CD4-positive, alpha-beta T cell treated with Interleukin-17A for 4 hours (primary cell): ENCODE measurements at places on chromosomes 5 and 9.

GRCh38 chr5:180813420-180813819 is 10.8 kb upstream of the MGAT1 start:
- DNase-seq, result peak; percentile 31

DNA sequence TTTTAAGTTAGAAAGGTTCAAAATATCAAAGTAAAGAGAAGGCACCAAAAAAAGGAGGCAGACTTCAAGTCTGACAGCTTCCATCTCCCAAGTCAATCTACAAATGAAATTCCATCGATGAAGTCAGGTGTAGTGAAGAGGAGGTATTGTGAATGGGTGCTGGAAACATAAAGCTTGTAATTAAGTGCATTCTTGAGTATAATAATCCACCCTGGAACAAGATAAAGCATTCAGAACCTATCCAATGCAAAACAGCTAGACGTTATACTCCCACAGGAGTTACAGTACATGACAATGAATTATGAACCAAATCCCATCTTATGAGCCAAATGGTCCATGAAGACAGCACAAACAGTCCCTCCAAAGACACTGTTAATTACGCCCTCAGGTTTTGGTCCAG is 22.3 kb downstream of the BNC2 start:
- no peak for DNase-seq

GRCh38 chr5:137573376-137573775 is 74.2 kb upstream of the SPOCK1 start:
- DNase-seq, result no peak

- DNase-seq, result no peak
These were observed 57.6 kb upstream of the RASA1 start for GRCh38 chr5:87210076-87210475.

DNA sequence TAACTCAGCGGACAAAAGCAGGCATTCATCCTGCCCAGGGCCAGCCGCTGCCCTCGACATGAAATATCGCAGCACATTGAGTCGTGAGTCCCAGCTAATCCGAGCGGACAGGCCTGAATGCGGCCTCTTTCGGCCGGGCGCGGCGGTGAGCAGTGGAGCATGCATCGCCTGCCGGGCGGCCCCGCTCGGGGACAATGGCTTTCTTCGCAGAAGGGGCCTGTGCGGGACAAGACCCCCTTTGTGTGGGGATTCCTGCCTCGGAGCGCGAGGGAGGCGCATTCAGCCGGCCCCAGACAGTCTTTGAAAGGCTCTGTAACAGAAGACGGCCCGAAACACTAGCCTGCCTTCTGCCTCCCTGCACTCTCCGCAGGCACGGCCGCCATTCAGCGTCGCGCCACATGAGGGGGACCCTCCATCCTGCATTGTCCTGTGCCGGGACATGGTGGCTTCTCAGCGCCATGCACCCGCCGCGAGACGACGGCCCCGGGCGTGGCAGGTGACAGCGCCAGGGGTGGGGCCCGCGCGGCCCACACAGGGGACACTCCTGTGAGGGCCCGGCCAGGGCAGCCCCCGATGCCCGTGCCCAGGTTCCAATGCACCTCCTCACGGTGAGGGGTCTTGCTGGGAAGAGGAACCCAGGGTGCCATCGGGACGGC is 52.0 kb downstream of the EXD3 start:
- no peak for DNase-seq

DNA sequence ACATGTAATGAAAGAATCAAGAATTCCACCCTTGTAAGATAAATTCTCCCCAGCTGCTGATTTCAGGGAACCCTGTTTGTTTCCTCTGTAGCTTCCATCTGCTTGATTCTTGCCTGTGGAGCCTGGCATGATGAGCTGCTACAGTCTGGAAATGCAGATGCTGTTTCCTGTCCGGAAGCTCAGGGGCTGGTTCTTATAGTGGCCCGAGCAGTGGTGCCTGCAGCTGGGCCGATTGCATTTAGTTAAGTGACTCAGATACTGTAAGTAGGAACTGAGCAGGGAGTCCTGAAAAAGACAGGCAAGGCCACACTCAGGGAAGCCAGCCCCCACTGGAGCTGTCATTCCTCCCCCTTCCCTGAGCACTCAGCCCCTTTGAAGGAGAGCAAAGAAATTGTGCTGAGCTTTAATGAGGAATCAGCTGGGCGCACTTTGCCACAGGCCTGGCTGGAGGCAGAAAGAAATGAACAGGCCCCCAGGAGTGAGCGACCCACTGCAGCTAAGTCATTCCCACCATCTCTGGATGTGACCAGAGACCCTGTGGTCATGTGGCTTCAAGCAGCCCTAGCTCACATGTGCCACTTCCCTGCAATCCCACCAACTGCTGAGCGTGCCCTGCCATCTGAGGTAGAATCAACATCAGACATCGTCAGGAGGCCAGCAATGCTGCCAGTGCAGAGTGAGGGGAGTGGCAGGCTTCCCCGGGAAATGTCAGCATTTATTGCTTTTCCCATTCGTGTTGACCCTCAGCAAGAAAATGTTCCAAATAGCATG is 206.0 kb upstream of the WWC1 start:
- no peak for DNase-seq

GRCh38 chr9:77710316-77710715 is 62.2 kb upstream of the GNA14 start:
- DNase-seq, result no peak

DNA sequence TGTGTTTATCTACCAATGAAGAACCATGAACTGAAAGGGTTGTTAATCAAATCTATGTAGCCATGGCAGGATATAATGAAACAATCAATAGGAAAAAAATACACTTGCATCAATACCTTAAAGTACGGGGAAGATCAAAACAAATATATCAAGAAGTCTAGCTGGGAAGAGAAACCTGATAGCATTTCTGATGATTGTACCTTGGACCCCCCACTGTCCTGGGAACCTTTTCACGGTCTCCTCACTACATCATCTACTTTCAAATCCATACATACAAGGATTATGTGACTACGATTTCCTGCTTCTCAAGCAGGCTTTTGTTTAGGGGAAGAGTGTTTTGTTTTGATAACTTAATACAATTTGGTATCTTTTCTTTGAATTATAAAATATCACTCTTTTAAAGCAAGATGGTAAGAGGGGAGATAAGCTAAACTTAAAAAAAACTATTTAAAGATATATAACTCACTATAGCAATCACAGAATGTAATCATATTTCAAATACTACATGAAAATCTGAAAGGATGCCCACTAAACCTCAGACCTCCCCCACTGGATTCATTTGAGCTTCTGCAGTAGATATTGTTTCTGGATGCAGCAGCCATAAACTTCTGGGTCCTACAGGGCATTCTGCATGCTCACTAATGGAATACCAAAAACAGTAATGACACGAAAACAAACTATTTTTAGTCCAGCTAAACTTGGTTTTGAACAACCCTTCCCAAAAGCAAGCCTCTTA is 8.0 kb downstream of the EBF1 start:
- no peak for DNase-seq

- no peak for DNase-seq
These were observed 26.6 kb downstream of the HABP4 start for GRCh38 chr9:96476591-96476990.

DNA sequence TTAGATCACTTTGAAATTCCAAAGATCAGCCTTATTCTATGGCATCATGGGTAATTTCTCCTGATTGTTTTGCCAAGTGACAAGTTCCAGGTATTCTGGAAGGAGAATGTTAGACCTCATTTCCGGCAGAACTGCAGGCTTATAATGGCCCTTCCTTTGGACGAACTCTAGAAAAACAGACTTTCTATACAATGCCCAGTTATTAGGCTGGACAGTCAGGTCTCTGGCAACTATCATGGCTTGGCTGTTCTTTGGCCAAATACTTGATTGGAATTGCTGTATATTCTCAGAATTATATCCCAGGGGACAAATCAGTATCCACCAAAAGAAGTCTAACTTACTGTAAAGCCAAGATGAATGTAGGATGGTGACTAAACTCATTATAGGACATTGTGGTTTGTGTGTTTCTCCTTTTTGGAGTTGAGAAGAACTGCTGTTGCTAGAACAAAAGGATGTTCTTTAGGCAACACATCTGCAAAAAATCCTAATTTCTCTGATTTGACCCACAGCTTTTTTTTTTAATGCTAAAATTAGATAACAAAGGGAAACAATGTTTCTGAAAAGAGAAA is 69.0 kb downstream of the ADAMTSL1 start:
- DNase-seq, result no peak

GRCh38 chr9:110900456-110900855 is 137.8 kb downstream of the LPAR1 start:
- no peak for DNase-seq

- no peak for DNase-seq
These were observed 264.3 kb upstream of the PANK3 start for GRCh38 chr5:168843277-168844015.

DNA sequence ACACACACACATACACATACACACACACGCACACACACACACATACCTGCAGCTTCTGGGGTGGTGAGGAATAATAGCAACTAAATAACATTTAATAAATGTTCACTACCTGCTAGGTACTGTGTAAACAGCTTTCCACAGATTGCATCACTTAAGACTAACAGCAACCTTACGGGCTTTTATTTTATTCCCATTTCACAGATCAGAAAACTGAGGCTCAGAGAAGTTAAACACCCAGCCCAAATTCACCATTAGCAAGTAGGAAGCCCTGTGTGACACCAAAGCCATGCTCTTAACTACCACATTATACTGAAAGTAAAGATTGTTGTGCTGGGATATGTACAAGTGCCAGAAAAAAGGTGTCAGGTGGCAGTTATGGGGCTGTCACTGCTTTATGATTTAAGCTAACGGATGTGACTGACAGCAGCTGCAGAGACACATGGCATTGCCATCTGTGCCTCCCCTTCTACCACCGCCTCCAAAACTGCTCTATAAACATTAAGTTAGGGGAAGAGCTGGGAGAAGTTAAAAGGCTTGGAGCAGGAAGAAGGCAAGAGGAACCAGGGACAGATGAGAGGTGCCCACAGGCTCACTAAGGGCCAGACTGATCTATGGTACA is 13.6 kb downstream of the MTMR12 start:
- DNase-seq, result no peak

GRCh38 chr5:55903121-55903701 is 52.1 kb downstream of the IL31RA start:
- peak; percentile 62 for DNase-seq

- no peak for DNase-seq
These were observed 15.3 kb upstream of the GRXCR2 start for GRCh38 chr5:145887976-145888574.

- DNase-seq, result no peak
These were observed 64.6 kb downstream of the PTPN3 start for GRCh38 chr9:109433476-109433875.

- no peak for DNase-seq
These were observed 53.0 kb downstream of the PCDH1 start for GRCh38 chr5:141825241-141825671.

DNA sequence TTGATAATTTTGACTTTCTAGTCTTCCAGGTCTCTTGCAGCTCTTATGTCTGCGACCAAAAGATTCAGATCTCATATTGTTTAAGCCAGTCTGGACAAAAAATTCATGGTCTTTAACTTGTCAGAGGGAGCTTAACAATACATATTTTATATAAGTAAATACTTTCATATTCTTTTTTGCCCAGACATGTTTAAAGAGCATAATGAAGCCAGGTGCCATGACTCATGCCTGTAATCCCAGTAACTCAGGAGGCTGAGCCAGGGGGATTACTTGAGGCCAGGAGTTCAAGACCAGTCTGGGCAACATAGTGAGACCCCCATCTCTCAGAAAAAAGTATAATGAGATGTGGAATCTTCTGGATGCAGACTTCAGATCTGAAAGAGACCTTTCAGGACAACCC is 69.8 kb downstream of the JMY start:
- DNase-seq, result no peak

GRCh38 chr5:32851559-32852173 is 140.5 kb downstream of the NPR3 start:
- DNase-seq, result no peak

DNA sequence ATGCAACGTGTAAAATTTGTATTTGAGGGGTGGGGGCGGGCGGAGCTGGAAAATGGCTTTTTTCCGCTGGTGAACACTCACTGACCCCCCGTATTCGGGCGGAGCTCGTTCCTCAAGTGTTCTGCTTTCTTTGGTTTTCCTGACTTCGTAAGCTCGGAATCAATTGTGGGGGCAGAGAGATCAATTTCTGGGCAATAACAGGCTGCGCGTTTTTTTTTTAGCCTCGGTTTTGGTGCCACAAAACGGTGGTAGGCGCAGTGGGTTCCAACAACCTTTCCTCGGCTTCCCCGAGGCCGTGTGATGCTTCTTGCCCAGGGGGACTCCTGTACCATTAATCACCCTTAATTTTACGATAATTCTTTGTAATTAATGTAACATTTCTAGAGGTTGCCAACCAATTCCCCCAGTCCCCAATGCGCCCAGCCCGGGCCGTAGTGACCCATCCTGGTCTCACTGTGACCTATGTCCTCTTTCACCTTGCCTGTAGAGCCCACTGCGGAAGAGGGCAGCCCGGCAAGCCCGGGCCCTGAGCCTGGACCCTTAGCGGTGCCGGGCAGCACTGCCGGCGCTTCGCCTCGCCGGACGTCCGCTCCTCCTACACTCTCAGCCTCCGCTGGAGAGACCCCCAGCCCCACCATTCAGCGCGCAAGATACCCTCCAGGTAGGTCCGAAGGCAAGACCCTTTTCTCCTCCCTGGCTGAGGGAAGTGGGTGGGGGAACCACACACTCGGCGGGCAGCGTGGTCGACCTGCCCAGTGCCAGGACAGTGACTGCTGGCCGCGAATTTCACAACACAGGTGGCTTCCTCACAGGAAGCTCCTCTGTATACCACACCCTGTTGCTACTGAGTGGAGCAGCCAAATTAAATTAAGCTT is 3.7 kb downstream of the NR4A3 start:
- no peak for DNase-seq

GRCh38 chr9:4987961-4988421 is 2.9 kb downstream of the JAK2 start:
- peak; percentile 70 for DNase-seq

DNA sequence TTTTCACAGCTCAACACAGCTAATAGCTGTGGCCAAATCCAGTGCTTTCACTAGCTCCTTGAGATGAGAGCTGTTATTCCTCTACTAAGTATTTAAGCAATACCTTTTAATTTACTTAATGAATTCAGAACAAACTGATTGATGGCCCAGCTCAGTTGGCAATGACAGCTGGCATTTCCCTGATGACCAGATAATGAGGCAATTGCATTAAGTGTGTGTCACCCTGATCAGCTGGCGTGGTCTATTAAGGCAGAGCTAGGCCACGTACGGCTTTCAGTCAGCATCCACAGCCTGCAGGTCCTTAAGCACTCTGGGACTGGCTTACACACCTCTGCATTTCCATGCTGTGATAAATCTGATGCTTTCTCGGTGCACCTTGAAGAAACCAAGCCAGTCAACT is 34.4 kb downstream of the TTLL11 start:
- DNase-seq, result no peak

DNA sequence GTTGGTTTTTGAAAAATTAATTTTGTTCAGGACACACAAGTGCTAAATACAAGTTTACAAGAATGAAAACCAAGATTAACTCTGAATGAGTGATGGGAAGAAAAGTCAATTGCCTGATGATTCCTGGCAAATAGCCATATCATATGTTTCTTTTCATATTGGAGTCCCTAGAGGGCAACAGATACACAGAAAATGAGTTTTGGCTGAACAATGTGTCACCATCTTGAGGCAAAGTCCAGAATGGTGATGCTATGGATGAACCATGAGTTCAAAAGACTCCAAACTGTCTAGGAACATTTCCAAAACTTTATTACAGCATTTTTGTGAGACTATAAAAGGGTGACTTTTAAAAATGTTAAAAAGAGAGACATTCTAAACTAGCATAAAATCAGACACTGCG is 382.9 kb downstream of the TMEM161B start:
- DNase-seq, result no peak

GRCh38 chr5:169648725-169649310 is 11.7 kb downstream of the DOCK2 start:
- no peak for DNase-seq
